ENCODE measurements at places on chromosomes 3 and 15.

DNA sequence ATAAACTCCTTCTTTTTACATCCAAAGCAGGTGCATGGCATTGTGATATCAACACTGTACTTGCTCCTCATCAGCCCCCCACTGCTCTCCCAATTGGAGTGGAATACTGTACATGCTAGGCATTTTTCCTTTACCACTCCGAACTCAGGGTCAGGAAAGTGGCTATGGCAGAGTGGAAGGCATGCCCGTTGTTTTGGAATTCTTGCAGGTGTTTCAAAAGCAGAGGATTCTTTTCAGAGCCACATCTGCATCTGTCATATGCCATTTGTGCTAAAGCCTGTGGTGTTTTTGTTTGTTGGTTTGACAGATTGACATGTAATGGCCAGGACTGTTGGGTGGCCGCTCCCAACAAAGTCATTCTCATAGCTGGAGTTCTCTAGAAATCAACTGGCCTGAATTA, 41.7 kb downstream of the SOX2 start:
- no peak for DNase-seq

GRCh38 chr15:63972801-63973200, 73.5 kb downstream of the DAPK2 start:
- DNase-seq = no peak

- no peak for DNase-seq
These were observed 29.4 kb downstream of the SLC22A14 start for GRCh38 chr3:38311476-38311875.

GRCh38 chr3:23480329-23480714, 277.2 kb downstream of the UBE2E2 start:
- DNase-seq = no peak

DNA sequence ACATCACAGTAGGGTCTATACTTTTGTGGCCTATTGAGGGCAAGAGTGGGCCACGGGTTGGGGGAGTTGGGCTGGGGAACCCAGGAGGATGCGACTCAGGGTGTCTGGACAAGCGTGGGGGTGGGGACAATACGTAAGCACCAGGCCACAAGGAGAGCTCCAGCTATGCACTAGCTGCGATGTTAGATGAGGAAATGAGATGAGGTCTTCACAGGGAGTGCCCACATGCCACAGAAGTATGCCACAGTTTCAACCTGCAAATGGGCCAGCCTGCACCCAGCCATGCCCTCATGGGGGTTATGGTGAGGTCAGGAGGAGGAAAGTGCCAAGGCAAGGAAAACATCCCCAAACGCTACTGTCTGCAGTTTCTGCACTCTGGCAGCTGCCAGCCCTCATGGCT, 30.5 kb downstream of the CACNA2D2 start:
- DNase-seq = no peak

DNA sequence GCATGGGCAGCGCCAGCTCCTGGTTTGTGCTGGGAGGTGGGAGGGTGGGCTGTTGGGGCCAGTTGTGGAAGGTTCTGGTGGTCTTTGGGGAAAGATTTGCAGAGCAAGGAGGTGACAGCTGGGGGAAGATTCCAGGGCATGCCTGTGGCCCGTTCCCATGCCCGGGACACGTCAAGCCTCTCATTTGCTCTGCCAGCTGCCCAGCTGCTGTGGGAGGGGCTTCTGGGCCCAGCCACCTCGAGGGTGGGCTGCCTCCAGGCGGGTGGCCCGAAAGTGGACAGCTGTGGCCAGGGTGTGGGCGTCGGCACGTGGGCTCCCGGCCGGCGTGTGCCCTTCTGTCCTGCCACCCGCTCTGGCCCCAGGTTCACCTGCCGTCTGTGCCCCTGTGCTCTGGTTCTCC, 17.2 kb downstream of the PLXNA1 start:
- DNase-seq = no peak

DNA sequence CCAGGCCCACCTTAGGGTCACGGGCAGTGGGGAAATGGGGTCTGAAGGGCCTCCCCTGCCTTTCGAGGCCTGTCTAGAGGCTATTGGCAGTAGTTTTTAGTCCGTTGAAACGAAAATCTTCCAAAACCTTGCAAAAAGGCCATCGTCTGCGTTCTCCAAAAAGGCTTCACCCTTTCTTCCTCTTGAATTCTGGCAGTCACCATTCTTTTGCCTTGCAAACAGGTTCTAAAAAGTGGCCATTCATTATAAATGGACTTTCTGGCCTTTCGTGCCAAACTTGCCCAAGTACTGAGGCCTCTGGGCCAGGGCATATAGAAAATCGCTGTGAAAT, 367 bp upstream of the TARS3 start:
- DNase-seq = no peak

- DNase-seq = no peak
These were observed 55.7 kb downstream of the SYNPR start for GRCh38 chr3:63333815-63334214.

Measured in DMS79 (cell line).